ENCODE measurements at places on chromosomes 6 and 20.

DNA sequence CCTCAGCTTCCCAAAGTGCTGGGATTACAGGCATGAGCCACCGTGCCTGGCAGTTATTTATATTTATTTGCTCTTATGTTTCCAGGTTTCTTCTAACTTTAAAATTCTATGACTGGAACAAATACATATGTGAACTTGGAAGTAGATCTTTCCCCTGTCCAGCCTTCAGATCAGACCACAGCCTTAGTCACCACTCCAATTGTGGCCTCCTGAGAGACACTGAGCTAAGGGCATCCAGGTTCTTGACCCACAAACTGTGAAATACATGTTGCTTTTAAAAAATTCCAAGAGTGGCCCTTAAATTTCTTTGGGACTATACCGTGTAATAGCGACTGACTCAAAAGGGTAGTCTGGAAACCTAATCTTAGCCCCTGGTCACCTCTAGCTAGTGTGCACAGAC, 1.5 kb upstream of the ADGRG6 start:
- no peak overlapping the region for H3K4me3 ChIP-seq
- peak overlapping the region; percentile 79 for H3K27ac ChIP-seq
- DNase-seq: no peak
- H3K4me1 ChIP-seq: peaks cover 5% of the 10 kb centered on the region
- H3K27me3 ChIP-seq: no peaks in the 10 kb centered on the region

- DNase-seq: no peak
- H3K4me1 ChIP-seq: peaks cover 6% of the 10 kb centered on the region
- no peak overlapping the region for H3K27ac ChIP-seq
- no peak overlapping the region for H3K4me3 ChIP-seq
- H3K27me3 ChIP-seq: no peaks in the 10 kb centered on the region
Measured at GRCh38 chr6:4355241-4355640, 219.9 kb upstream of the ECI2 start.

GRCh38 chr6:146851837-146852236, 253.1 kb downstream of the ADGB start:
- no peaks in the 10 kb centered on the region for H3K27me3 ChIP-seq
- H3K4me1 ChIP-seq: no peaks in the 10 kb centered on the region
- DNase-seq: no peak
- H3K4me3 ChIP-seq: no peak overlapping the region
- H3K36me3 ChIP-seq: no peaks in the 10 kb centered on the region

- H3K4me3 ChIP-seq: no peak overlapping the region
- peaks cover 34% of the 10 kb centered on the region for H3K4me1 ChIP-seq
- H3K27ac ChIP-seq: no peak overlapping the region
- no peaks in the 10 kb centered on the region for H3K36me3 ChIP-seq
Measured at GRCh38 chr6:25332655-25333071, 53.5 kb downstream of the CARMIL1 start.

GRCh38 chr20:46308258-46309157, at the start of gene CDH22:
CDH22 (minus strand) TSS chr20:46308498; CDS start chr20:46251294, 57,204 bp downstream.
- no peaks in the 10 kb centered on the region for H3K4me1 ChIP-seq
- H3K27me3 ChIP-seq: peaks cover 45% of the 10 kb centered on the region
- no peaks in the 10 kb centered on the region for H3K36me3 ChIP-seq
- H3K4me3 ChIP-seq: no peak within 1 kb of the TSS
- no peak for DNase-seq

GRCh38 chr6:151196555-151196954, 43.2 kb upstream of the AKAP12 start:
- H3K4me1 ChIP-seq: no peaks in the 10 kb centered on the region
- no peaks in the 10 kb centered on the region for H3K27me3 ChIP-seq
- H3K36me3 ChIP-seq: no peaks in the 10 kb centered on the region
- no peak overlapping the region for H3K4me3 ChIP-seq
- peak; percentile 8 for DNase-seq
- no peak overlapping the region for H3K27ac ChIP-seq

Measured in small intestine (tissue), 16 donors.